ENCODE measurements at places on chromosomes 7 and 10.

DNA sequence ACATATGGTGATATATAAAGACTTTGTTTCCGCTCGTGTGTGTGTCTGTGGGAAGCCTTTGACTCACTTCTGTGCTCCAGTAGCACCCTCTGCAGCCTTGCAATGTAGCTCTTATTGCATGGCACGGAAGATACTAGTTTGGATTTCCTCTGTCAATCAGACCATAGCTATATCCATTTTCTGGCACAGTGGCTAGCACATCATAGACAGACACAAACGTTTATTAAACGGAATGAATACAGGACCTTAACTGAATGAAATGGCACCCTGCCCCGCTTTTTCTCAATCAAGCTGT lies 124.0 kb upstream of the PTPN20 start:
- peak overlapping the region; percentile 91 for H3K27ac ChIP-seq
- no peaks in the 10 kb centered on the region for H3K27me3 ChIP-seq
- no peaks in the 10 kb centered on the region for H3K36me3 ChIP-seq
- no peak for DNase-seq

GRCh38 chr10:46094931-46095750 lies 49.1 kb upstream of the MSMB start:
- H3K4me1 ChIP-seq = no peaks in the 10 kb centered on the region
- H3K4me3 ChIP-seq = no peak overlapping the region
- no peaks in the 10 kb centered on the region for H3K27me3 ChIP-seq
- DNase-seq = no peak

GRCh38 chr10:107010531-107010930 lies 154.0 kb downstream of the SORCS1 start:
- no peak overlapping the region for H3K27ac ChIP-seq
- no peaks in the 10 kb centered on the region for H3K36me3 ChIP-seq
- no peak overlapping the region for H3K4me3 ChIP-seq
- no peak for DNase-seq
- H3K4me1 ChIP-seq = no peaks in the 10 kb centered on the region
- H3K27me3 ChIP-seq = no peaks in the 10 kb centered on the region

GRCh38 chr10:104445359-104445758 lies 91.7 kb downstream of the CFAP58 start:
- H3K4me3 ChIP-seq = no peak overlapping the region
- H3K27ac ChIP-seq = no peak overlapping the region
- H3K27me3 ChIP-seq = no peaks in the 10 kb centered on the region
- H3K36me3 ChIP-seq = no peaks in the 10 kb centered on the region

- no peaks in the 10 kb centered on the region for H3K36me3 ChIP-seq
- no peak overlapping the region for H3K4me3 ChIP-seq
- H3K4me1 ChIP-seq = peaks cover 10% of the 10 kb centered on the region
- no peaks in the 10 kb centered on the region for H3K27me3 ChIP-seq
- no peak for DNase-seq
Observed at GRCh38 chr7:96416116-96416515, 94.2 kb upstream of the SLC25A13 start.

DNA sequence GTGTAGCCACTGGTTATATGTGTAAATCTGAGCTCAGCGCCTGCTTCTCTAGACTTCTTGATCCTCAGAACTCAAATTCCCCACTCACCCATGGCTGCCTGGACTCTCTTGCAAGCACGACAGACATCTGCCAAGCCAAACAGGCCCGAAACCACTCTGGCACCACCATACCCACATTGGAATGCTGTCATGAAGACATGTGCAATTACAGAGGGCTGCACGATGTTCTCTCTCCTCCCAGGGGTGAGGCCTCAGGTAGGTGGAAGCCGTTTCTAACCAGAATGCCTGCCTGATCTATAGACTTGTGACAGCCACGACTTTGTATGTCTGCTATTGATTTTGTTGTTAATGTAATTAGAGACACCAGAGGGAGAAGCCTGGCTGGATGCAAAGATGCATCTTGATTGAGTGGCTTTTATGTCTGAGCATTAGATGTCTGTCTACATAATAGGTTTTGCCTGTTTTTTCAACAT lies 4.0 kb downstream of the BAMBI start:
- H3K4me3 ChIP-seq = peak overlapping the region; percentile 98
- peaks cover 10% of the 10 kb centered on the region for H3K36me3 ChIP-seq
- H3K27me3 ChIP-seq = no peaks in the 10 kb centered on the region

All from ascending aorta (tissue), 2 donors.